Stimulated activated CD4-positive, alpha-beta T cell treated with anti-CD3 and anti-CD28 coated beads, TNF-alpha, amount 100 ng/mL, for 24 hours (primary cell): ENCODE measurements at places on chromosomes 16 and 17.

DNA sequence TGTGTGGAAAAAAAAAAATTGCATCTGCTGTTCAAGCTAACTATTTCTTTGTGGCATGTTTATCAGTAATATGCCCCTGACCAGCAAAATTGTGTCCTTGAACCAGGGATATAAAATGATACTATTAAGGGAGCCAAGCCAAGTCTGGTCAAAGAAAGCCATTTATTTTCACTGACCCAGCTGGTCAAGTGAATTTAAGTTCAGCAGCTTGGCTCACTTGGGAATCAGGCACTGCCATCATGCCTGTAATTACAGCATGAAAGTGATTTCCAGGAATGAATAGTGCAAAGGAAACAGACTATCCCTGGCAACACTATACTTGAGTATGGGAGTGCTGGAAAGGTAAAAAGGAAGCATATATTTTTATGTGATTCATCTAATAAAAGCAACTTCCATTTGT lies 934.6 kb upstream of the CDH8 start:
- DNase-seq = no peak

GRCh38 chr17:76166906-76167305 lies 25.9 kb upstream of the FOXJ1 start:
- no peak for DNase-seq

DNA sequence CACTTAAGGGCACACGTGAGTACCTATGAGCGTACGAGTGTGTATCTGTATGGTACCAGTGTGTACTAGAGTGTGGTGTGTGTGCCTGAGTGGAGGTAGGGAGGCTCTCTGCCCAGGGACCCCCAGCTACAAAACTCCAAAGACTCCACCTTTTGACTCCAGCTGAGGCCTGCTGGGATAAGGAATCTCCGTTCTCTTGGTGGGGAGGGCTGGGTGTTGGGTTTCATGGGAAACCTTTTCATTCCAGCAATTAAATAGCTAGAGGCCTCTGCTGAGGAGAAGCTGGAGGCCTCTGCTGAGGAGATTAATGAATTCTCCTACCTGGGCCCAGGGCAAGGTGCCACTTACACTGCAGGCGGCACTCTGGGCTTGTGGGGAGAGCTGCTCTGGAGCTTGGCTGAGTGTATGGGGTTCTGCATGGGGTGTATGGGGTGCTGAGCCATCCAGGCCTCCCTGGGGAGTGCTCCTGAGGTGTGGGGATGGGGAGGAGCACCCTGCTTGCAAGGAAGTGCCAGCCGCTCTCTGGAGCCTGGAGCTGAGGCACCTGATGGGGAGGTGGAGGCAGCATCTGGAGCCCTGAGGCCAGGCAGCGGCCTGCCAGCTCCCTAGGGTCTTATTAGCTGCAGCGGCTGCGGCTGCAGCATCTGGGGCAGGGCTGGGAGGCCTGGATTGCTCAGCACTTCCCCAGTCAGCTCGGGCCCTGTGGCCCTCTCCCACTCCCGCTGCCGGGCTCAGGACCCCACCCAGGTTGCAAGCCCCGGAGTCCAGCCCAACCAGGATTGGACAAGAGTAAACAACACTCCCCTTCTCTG lies 4.6 kb downstream of the ANKRD13B start:
- no peak for DNase-seq

DNA sequence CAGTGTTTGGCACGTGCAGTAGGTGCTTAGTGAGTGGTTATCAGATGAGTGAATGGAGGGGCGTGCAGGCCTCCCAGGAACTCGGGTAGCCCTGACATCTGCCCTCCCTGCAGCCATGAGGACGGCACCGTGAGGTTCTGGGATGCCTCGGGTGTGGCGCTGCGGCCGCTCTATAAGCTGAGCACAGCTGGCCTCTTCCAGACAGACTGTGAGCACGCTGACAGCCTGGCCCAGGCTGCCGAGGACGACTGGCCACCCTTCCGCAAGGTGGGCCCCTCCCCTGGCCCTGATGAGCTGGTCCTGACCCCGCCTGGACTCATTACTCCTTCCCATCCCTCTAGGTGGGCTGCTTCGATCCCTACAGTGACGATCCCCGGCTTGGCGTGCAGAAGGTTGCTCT lies 11.1 kb downstream of the LLGL1 start:
- no peak for DNase-seq

DNA sequence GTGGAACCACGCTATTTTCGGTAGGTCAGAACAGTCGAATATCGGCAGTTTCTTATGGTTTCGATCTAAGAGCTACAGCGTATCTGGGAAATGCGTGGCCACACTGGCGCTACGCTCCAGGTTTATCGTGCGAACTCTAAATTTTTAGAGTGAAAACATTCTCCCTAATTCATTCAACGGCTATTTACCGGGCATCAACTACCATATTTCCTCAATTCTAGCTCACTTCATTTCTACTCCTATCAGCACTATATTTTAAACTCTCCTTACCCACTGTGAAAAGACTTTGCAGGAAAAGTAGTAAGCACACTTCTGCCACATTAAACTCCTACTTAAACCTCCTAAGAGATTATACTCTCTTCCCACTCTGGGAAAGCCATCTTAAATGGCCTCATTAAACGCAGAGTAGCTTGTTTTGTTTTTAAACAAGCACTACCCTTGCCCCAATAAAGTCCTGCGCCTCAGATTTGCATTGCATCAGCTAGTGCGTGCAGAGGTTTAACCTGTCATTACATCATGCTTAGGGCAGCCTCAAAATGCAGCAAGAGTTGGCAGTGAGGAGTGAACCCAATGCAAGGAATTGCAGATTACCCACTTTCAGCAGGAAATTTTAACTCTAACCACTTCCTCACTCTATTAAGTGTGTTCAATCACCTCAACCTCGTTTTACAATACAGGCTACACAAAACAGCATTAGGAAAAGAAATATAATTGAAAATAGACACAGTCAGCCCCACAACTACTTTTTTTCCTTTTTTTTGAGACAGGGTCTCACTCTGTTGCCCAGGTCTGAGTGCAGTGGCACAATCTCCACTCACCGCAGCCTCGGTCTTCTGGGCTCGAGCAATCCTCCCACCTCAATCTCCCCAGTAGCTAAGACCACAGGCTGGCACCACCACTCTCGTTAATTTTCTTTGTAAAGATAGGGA lies 18.8 kb downstream of the SIAH1 start:
- peak; percentile 23 for DNase-seq

DNA sequence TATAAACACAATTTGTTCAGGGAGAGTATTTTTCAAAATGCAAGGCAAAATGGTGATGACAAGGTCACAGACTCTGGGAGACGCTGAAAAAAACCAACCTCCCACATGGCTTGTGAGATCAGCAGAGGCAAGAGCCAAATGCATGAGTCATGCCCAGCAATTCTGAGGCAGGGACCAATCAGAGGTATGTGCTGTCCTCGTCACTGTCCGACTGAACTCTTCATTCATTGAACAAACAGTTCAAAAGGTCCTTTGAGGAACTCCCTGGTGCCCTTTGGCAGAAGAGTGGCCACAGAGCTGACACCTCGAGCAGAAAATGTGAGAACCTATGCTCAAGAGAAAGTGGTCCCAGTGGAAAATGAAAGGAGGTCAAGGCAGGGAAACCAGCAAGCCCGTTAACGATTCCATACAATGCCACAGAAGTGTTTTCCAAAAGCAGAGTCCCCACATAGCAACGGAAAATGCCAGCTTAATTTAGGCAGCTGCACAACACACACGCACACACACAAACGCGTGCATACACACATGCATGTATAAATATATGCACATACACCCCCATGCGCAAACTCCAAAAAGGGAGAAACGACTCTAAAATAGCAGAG lies 50.9 kb downstream of the CDH11 start:
- no peak for DNase-seq

DNA sequence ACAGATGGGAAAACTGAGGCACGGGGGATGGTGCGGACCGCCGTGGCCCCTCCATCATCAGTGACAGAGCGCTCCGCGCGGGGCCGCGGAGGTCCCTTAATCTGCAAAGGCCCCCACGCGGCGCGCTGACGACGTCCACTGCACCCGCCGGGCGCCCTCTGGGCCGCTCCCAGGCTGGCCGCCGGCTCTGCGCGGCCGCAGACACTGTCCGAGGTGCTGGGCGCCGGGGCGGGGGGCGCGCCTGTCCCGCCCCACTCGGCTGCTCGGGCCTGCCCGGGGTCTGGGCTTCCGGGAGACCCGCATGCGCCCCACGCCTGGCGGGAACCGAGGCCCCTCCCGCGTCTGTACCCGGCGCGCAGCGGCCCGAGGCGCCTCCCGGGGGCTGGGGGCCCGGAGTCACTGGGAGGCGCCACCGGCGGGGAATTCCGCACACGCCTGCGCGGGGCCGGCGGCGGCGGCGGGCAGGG lies 550 bp upstream of the RNF213 start:
- peak; percentile 71 for DNase-seq

DNA sequence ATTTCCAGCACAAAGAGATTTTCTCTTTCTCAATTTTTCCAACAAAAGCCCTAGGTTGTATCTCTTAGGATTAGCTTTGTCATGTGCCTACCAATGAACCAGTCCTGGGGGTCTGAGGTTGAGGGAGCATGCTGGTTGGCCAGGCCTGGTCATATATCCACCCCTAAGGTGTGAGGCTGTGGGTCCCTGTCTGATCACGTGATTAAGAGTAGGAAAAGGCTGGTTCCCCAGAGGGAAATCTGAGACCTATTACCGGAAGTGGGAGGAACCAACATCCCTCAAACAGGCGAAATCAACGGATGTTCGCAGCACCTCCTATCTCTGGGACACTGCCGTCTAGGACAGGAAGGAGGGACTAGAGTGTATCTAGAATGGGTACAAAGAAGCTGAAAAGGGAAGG lies 185.7 kb upstream of the IRX5 start:
- DNase-seq = no peak

DNA sequence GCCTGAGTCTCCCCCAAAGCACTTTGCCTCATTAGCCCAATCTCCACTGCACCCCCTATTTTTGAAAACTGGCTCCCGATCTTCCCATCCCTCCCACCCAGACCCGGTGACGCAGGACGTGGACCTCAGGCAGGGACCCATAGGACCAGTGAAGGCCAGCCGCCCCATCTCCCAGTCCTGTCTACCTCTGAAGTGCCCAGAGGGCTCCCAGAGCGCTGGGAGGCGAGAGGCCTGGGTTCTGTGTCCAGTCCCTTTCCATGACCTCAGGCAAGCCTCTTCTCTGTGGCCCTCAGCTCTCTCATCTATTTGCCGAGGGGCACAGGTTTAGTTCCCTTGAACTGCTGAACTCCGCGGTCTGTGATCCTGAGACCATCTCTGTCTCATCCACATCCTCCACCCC lies 714 bp downstream of the TNS4 start:
- no peak for DNase-seq

DNA sequence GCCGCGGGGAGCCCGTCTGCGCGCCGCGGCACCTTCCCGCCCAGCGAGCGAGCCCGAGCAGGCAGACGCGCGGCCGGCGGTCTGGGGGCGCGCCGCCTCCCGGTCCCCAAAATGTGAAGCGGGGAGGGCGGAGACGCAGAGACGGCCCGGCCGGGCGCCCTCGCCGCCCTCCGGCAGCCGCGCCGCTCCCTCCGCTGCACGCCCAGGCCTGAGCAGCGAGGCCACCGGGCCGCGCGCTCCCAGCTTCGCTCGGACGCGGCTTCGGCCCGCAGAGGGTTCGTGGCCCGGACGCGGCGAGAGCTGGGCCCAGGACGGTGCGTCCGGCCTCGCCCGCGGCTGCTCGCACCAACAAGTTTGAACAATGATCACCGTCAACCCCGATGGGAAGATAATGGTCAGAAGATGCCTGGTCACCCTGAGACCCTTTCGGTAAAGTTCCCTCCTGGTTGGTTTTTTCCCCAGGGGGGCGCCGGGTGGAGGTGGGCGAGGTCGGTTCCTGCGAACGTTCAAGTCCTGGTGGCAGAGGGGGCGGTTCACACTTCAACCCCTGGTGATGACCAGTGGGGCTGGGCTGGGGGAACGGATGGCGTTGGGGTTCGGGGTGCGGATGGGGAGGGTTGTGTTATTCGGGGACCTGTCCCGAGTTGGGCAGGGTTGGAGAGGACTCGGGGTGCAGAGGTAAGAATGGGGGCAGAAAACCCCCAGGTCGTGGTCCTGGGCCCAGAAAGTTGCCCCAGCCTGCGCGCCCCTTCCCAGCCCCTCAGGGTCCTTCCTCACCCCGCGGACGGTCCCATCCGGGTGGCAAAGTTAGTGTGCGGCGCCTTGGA lies 678 bp downstream of the MGAT5B start:
- DNase-seq = no peak

DNA sequence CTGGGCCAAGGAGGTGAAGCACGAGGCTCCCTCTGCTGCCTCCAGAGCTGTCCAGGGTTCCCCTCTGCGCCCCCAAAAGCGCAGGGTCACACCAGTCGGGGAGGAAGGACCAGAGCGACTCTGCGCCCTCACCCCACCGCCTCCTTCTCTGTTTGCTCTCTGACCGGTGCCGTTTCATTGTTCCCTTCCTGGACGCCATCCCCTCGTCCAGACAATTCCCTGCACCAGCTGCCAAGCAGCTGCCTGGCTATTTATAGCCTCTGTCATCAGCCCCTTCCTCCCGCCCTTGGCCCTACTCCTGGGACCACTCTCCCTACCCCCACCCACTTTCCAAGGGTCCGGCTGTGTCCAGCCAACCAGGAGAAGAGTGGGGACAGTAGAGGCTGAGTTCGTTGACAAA lies 68.8 kb upstream of the CREBBP start:
- DNase-seq = no peak

DNA sequence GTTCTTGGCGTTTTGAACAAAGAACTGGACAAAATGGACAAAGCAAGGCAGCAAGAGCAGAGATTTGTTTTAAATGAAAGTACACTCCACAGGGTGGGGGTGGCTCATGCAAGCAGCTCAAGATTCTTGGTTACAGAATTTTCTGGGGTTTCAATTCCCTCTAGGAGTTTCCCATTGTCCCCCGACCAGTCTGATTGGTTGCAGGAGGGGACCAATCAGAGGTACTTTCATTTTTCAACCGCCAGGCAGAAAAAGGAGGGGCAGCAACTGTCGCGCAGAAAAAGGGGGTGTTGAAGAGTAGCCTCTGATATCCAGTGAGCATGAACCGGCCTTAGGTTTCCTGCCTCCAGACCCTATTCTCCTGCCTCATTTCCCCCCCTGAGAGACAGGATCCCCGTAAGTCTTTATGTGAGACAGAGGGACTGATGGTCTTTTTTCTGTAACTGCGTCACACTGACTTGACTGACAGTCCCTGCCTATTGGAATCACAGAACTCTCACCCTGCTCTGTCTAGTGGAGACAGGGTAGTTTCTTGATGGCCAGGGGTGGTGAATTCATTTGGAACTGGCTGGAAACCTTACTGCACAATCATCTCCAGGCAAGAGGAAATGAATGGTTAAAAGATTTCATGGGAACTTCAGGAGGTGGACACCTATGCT lies 59.4 kb upstream of the ALOX12 start:
- no peak for DNase-seq

GRCh38 chr17:7655541-7655840 lies 4.8 kb downstream of the ATP1B2 start:
- DNase-seq = no peak

DNA sequence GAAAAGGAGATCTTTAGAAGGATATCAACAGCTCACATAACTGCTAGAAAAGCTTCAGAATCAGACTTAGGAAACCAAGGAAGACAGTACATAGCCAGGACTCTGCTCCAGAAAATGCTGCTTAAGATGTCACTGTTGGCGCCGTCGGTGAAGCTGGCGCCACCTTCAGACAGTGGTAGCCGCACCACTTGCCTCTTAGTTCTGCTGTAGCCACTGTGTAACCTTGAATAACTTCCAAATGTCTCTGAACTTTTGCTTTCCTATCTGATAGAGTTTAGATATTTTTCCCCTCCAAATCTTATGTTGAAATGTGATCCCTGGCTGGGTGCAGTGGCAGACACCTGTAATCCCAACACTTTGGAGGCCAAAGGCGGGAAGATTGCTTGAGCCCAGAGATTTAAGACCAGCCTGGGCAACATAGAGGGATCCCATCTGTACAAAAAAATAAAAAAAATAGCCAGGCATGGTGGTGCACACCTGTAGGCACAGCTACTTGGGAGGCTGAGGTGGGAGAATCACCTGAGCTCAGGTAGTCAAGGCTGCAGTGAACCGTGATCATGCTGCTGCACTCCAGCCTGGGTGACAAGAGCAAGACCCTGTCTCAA lies 6.3 kb upstream of the USP31 start:
- DNase-seq = no peak
